ENCODE measurements at places on chromosomes 2 and 18. TPM values are rescaled to one million over a fixed set of nuclear protein-coding genes. Genes with fewer than 3 reads are reported as not detected.
A peak's percentile ranks its signal among the peaks of the same experiment; 100 is the strongest.

REG3A gene
- total RNA-seq = not detected

TMEM163 gene
- total RNA-seq = not detected

NEB gene
- total RNA-seq = 1,145 TPM

ELOA2 gene
- total RNA-seq = not detected

SCYGR6 gene
- not detected for total RNA-seq

DNA sequence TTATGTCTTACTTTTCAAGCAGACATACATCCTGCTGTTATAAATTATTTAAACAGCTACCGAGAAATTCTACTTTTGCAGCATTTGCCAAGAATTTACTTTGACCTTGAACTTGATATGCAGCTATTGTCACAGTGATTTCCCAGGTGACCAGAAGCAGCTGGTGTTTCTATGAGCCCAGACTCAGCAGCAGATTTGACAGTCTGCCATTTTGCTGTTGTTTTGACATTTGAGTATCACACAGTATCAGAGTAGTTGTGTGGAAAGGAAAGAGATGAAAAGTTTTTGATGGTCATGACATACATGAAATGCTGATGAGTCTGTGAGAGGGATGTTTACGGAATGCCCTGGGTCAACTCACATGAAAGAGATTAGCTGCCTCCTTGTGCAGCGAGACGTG is 6.6 kb upstream of the CCDC195 start:
- DNase-seq = peak; percentile 27

- DNase-seq = no peak
These were observed 376.6 kb downstream of the DSEL start for GRCh38 chr18:67139899-67140298.

DNA sequence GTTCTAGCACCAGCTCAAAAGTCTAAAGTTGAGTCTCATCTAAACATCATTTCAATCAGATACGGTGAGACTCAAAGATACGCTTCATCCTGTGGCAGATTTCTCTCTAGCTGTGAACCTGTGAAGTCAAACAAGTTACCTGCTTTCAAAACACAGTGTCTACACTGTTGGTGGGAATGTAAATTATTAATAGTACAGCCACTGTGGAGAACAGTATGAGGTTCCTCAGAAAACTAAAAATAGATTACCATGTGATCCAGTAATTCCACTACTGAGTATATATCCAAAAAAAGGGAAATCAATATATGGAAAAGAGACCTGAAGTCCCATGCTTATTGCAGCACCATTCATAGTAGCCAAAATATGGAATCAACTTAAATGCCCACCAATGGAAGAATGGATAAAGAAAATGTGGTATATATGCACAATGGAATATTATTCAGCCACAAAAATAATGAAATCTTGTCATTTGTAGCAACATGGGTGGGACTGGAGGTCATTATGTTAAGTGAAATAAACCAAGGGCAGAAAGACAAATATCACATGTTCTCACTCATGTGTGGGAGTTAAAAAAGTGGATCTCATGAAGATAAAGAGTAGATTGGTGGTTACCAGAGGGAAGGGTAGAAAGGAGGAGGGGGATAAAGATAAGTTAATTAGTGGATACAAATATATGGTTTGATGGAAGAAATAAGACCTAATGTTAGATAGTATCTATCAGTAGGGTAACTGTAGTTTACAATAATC is 11.7 kb downstream of the UBR3 start:
- DNase-seq = no peak

GRCh38 chr2:170314744-170315447 is 136.9 kb downstream of the MYO3B start:
- no peak for DNase-seq

GRCh38 chr2:169047256-169048250 is 16.4 kb upstream of the ABCB11 start:
- peak; percentile 6 for DNase-seq
